ENCODE measurements at places on chromosomes 4 and X.

GRCh38 chrX:23820235-23820782, 37.3 kb downstream of the SAT1 start:
- no peak for DNase-seq

- DNase-seq = no peak
Measured at GRCh38 chr4:44150091-44150576, 298.5 kb downstream of the KCTD8 start.

DNA sequence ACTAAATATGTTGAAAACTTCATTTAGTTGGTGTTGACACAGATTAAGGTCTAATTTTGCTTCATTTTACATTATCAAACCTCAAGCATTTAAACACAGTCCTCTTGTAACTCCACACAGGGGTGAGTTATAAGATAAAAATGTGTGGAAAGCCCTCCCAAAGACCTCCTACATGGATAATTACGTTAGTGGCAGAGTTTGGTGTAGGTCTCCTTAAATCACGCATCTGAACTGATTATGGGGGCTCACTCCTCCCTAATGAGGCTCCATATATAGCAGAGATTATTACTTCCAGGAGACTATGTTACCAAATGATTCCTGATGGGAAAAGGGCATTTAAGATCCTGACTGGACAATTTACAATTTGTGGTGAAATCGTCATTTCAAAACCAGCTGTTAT, 32.2 kb upstream of the VCX3B start:
- no peak for DNase-seq

GRCh38 chrX:38206542-38206941, 14.1 kb downstream of the SRPX start:
- DNase-seq = no peak

DNA sequence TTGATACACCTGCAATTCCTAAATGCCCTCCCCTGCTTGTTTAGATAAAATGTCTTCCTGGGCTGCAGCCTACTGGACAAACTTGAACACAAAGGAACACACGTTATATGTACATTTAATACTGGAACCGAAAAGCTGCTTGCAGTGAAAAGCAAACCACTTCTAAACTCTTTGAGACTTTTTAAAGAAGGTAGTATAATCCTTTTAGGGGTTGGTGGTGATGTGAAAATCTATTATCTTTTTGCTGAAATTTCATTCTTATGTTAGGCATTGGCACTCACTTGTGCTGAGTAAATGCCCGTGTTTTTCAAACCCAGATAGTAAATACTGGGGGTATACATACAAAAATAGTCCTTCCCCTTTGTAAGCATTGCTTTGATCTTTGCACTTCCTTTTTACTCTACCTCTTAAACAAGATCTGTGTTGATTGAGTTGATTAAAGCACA, 2.2 kb downstream of the NFKB1 start:
- no peak for DNase-seq

- DNase-seq = no peak
Measured at GRCh38 chrX:153686711-153687110, 1.0 kb upstream of the SLC6A8 start.

DNA sequence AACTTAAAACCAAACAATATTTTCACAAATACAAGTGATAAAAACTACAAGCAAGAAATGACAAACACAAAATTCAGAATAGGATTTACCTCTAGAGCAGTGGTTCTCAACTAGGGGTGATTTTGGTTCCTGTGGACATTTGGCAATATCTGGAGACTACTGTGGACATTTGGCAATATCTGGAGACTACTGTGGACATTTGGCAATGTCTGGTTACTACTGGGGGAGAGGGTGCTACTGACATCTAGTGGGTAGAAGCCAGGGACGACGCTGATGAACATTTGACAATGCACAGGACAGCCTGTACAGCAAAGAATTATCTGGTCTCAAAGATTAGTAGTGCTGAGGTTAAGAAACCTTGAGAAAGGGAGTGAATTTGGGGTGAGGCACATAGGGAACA, 169.8 kb downstream of the CLCN4 start:
- DNase-seq = no peak

- no peak for DNase-seq
Measured at GRCh38 chr4:80129785-80130184, 56.8 kb upstream of the ANTXR2 start.

DNA sequence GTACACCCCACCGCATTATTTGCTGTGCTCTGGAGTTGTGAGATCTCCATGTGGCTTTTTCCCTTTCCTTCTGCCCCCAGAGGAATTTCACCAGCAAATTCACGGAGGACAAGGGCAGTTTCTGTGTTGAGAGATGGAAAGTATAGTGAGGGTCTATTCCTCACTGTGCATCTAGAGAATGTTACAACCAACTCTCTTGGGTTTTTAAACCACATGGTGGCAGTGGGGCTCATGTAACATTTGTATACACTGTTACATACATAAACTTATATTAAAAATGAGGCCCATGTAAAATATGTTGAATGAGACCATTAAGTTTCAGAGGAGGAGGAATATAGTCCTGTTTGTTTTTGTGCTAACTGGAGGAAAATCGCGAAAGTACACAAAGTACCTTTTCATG, 909 bp upstream of the PRKG2 start:
- DNase-seq = no peak

- no peak for DNase-seq
Measured at GRCh38 chr4:121736735-121737351, 28.1 kb downstream of the SMIM43 start.

DNA sequence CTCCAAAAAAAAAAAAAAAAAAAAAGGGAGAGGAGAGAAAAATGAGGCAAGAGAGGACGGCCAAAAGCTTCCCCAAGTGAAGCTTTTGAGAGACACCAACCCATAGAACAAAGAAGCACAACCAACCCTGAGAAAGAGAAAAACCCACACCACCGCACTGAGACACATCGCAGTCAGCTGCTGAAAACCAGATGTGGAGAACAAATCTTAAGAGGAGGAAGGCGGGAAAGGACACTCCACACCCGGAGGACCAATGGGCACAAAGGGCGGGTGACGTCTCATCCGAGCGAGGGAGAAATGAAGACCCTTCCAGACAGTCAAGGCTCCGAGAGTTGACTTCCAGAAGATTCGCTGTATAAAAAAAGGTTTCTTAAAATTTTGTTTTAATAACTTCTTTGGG, 112.1 kb downstream of the AFAP1 start:
- no peak for DNase-seq

GRCh38 chr4:40256329-40256728, 59.5 kb downstream of the RHOH start:
- DNase-seq = no peak

DNA sequence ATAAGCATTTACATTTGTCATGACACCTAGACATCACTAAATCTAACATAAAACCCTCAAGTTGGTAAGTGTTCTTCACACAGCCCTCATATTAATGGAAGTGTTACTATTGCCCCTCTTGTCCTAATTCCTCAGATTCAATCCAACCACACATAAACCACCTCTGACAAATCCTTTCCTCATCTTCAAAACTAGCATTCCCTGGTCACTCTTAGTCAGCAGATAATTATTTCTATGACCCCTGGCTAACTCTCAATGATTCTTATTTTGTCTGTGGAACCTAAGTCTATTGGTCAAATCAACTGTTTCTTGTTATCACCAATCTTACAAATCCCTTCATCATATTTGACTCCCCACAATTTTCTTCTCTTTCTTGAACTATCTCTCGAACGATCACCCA, 168.6 kb downstream of the PPP3CA start:
- DNase-seq = no peak

DNA sequence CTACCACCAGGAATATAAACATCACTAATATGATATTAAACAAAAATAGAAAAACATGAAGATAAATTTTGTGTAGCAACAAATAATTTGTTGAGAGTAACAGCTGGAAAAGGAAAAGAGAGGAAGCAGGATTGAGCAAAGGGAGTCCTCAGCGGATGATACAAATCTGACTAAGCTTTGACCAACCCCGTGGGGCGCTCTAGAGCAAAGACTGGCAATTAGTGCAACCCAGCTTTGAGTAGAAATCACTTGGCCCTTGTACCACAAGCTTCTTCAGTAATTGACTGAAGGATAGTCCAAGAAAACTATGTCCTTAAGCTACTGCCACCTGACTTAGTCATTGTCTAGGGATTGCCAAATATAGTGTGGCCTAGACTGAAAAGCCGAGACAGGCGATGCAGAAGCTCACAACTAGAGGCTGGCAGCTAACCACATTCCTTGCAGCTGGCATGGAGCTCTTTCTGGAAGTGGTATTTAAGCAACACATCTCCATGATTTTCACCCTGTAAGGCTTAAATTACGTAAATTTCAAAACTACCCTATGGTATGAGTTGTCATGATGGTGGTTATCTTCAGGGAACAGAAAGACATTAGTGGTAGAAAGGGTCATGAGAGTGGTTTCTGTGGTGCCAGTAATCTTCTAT, 396.0 kb downstream of the PDGFC start:
- no peak for DNase-seq

- no peak for DNase-seq
Measured at GRCh38 chr4:100983426-100983825, 363.9 kb downstream of the PPP3CA start.

- no peak for DNase-seq
Measured at GRCh38 chr4:111449657-111450056, 695.6 kb upstream of the FAM241A start.

DNA sequence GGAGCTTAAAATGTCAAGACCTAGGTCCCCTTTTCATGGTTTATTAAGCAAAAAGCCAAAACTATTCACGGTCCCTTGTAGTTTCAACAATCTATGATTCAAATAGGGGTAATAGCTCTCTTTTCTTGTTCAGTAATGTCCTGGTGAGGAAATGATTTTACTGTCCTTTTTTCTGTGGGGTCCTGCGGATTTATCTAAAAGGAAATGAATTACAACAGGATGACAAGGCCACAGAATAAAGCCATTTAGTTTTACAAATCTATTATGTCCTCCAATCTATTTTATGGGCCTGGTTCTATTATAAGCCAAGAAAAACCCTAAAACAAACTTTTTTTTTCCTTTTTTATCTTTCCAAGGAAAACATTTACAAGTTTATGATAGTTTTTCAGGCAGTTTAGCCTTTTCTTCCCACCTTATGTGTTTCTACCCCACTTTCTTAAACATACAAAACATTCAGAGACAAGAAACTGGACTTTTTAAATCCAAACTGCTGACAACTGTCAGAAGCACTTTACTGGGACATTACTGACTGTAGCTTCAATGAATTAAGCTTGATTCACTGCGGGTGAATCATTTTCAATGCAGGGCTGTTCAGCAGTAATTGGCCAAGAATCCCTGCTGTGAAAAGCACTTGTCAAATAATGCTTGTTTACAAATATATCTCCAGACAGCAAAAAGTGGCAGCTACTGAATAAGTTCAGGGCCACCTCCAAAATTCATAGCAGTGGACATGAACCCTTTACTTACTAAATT, 4.3 kb downstream of the EPHA5 start:
- DNase-seq = no peak

DNA sequence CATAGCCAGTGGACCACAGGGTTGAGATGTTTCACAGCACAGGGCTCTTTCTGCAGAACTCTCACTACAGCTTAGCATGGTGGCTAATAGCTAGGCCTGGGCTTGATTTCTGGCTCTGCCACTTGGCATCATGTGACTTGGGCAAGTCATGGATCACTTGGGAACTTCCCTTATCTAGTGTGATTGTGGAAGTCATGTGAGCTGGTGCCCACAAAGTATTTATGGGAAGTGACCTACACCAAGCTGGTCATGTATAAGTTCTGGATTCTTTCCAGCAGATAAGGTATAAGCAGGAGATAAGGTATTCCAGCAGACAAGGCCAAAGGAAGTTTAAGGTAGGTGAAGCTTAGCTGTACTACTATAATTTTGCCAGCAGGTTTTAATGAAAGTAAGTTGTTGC, 61.0 kb downstream of the REELD1 start:
- DNase-seq = no peak

DNA sequence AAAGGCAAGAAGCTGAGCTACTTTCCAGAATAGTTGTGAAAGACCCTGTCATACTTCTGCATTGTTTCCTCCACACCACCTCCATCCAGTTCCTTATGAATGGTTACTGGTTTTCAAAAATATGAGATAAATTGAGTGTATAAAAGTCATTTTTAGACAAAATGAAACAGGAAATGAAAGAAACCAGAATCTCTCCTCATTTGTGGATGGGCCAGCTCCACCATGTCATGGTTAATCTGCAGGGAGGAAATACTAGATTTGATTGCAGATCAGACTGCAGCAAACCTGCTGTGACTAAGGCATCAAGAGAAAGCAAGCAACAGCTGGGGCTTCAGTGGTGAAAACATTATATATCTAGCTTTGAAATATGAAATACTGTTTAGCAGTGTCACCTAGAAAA, 23.8 kb downstream of the F9 start:
- no peak for DNase-seq

- DNase-seq = no peak
Measured at GRCh38 chr4:184664445-184665210, 15.1 kb downstream of the PRIMPOL start.

DNA sequence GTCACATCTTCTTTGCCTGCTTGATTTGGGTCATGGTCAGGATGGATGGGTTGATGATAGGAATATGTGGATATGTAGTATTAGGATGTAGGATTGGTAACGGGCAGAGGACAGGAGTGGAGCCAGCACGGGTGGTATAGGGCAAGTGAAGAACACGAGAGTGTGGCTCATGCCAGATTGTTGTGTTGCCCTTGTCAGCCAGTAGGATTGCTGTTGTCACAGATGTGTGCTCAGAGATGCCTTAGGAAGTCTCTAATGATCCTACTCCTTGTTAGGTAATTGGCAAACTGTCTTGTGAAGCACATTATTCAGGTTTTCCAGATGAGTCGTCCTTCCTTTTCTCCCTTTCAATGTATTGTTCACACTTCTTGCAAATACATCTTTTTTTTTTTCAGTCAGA, 5.5 kb downstream of the ATP10D start:
- no peak for DNase-seq

DNA sequence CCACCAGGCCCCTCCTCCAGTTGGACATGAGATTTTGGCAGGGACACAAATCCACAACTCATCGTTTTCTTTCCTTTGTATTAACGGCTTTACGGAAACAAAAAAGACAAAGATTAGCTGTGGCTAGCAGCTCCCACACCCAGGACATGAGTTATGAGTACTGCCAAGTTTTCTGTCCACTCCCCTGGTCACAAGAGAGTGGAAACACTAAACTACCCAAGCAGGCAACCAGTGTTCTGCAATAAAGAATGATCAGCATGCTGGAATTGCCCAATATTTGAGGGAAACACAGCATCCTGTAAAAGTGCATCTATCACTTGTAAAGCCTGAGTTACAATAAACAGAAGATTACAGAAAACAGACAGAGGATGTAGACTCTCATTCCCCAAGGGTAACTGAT, 358.4 kb downstream of the NLGN4X start:
- DNase-seq = no peak

GRCh38 chr4:139416073-139416673, 37.7 kb upstream of the RAB33B start:
- DNase-seq = no peak

DNA sequence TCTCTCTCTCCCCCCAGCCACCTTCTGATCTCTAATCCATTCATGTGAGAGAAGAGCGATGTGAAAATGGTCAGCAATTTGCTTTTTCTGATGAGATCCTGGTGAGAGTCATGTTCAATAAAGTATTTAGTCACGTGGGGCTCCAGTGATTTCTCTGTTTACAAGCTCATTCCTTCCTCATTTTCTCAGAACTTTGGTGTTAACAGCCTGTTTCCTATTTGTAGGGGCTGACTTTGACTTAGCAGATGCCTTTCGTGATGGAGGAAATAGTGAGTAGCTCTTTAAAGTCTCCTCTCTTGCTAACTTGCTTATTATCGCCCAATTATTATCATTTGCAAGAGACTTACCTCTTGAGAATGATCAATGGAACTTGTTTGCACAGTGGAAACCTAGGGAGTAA, 72.6 kb upstream of the CD99 start:
- no peak for DNase-seq

All from C1 segment of cervical spinal cord (tissue), 14 donors.